ENCODE measurements at places on chromosomes 4 and X.
A peak's percentile ranks its signal among the peaks of the same experiment; 100 is the strongest.

DNA sequence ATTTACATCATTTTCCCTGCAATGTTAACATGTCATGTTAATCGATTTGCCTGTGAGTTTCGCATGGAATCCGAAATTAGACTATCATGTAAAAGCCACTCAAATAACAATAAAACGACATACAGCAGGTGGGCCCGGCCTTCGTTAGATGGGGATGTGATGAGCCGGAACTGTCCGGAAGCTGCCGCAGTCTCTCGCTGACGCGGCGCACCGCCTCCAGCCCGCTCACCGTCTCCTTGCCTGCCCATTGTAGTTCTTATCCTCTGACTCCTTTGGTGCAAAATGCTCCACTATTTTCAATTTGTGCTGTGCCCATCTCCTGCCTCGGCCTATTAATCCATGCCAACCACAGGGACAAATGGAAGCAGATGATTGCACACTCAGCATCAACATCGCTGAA lies 877.5 kb upstream of the TENM3 start:
- no peak for DNase-seq

GRCh38 chr4:186765138-186765537 lies 41.5 kb upstream of the FAT1 start:
- peak; percentile 70 for DNase-seq

GRCh38 chrX:52577464-52578173 lies 60.8 kb upstream of the XAGE1B start:
- DNase-seq, result no peak

- DNase-seq, result no peak
Observed at GRCh38 chr4:42628740-42629139, 28.2 kb downstream of the ATP8A1 start.

DNA sequence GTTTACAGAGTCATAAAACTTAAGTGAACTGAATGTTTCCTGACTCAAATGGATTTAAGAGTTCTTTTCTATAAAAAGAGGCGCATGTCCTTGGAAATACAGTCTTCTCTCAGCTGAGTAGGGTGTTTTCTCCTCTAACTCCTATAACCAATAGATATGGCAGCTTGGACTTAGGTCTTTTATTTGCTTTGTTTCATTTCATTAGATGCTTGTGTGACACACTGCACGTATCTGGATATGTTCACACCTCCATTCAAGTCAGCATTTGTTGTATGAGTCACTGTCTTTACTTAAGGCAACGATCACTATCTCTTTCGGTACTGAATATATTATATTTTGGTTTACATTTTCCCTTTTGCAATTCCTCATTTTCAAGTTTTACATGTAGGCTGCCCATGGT lies 136.6 kb downstream of the ARSF start:
- DNase-seq, result no peak

DNA sequence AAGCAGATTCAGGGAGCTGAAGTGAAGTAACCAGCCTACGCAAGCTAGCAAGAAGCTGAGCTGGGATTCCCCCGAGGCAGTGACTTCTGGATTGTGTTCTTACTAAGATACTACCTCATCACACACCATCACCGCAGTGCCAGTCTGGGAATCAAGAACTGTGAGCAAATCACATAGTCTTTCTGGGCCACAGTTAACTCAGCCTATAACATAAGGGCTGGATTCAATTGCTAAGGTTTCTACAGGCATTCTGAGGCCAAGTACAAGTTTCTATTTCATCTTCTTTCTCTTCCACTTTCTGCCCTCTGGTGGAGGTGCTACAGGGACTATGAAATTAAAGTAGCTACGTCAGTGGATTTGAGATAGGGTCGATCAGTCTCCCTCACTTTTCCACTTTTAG lies 1.4 kb upstream of the CORIN start:
- DNase-seq, result no peak

DNA sequence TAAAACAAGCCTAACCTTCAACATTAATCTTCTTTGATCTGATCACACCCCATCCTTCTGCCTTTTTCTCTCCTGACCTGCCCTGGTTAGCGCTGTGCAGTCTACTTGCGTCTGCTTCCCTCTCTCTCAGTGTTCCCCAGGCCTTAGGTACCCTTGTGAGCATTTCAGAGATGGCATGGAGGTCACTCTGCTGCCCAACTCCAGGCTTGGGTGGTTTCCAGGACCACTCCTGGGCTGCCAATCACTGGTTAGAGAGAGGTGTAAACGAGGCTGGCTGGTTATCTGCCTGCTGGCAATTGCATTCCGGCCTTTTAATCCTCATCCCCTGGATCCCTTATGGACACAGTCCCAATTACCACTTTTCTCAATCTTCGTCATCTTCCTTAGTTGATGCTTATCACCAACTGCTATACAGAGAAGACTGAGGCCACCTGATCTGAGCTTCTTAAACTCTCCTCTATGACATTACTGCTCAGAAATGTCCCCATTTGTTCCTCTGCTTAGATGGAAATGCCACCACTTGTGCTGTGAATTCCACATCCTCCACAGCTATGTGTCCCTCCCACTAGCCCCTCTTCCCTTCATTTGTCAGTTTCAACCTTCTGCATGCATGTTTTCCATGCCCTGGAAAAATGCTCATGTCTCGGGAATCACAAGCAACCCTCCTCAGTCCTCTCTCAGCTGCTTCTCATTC lies 29.0 kb upstream of the BCLAF3 start:
- DNase-seq, result no peak

- DNase-seq, result no peak
Observed at GRCh38 chr4:186146458-186146857, 42.0 kb downstream of the FAM149A start.

- DNase-seq, result peak; percentile 35
Observed at GRCh38 chrX:6163721-6164120, 64.9 kb downstream of the NLGN4X start.

- DNase-seq, result no peak
Observed at GRCh38 chrX:39750256-39750790, 347.4 kb downstream of the BCOR start.

Data from astrocyte (in vitro differentiated cells and primary cell).